Fibroblast of skin of right biceps (primary cell): ENCODE measurements at places on chromosomes 2 and 18.
A peak's percentile ranks its signal among the peaks of the same experiment; 100 is the strongest.

GRCh38 chr2:30448308-30448707 lies 1.3 kb downstream of the LCLAT1 start:
- no peak for DNase-seq

- DNase-seq: peak; percentile 98
These were observed at the start of gene NIFK for GRCh38 chr2:121736462-121737336. Gene NIFK, minus strand, starts transcription at chr2:121736875. Its CDS starts 25 bp downstream, at chr2:121736850.

DNA sequence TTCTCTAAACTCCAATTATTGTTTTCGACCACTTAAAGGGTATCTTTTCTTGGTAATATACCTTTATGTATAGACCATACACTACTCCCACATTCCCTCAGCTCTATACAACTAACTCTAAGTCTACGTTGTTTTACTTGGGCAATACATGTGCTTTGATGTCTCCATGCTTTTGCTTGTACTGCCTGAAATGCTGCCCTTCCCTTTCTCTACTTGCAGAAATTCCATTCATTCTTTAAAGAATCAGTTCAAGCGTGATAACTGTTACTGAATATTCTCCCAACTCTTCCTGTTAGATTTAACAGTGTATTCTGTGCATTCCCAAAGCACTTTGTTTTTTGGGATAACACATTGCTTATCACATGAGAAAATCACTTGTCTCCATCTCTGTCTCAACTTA lies 157.0 kb upstream of the AQP4 start:
- DNase-seq: no peak

DNA sequence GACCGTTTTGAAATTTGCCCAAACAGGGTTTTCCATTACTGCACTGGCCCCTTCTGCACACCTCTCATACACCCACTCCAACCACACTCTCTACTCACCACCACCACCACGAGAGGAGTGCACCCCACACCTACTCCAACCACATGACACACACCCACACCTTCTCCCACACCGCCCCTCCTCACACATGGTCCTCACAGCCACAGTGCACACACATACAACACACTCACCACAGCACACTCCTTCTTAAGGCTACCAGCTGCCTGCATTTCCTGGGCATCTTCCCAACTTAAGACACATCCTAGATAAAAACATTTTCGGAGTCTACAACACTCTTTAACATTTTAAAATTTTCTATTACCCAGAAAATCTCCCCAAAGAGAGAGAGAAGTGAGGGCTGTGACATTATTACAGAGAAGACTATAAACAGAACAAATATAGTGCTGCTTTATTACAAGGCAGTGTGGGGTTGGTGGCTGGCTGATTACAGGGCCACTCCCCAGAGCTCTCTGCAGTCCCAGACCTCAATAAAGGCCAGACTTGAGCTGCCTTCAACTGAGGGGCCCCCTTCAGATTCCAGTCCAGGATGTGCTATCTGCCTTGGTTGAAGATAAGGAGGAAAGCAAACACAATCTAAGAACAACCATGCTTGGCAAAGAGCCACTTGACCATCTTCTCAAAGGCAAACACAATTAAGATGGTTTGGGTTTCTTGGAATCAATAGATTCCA lies 36.1 kb downstream of the NHEJ1 start:
- DNase-seq: no peak

GRCh38 chr2:226715347-226715990 lies 84.2 kb downstream of the IRS1 start:
- no peak for DNase-seq

DNA sequence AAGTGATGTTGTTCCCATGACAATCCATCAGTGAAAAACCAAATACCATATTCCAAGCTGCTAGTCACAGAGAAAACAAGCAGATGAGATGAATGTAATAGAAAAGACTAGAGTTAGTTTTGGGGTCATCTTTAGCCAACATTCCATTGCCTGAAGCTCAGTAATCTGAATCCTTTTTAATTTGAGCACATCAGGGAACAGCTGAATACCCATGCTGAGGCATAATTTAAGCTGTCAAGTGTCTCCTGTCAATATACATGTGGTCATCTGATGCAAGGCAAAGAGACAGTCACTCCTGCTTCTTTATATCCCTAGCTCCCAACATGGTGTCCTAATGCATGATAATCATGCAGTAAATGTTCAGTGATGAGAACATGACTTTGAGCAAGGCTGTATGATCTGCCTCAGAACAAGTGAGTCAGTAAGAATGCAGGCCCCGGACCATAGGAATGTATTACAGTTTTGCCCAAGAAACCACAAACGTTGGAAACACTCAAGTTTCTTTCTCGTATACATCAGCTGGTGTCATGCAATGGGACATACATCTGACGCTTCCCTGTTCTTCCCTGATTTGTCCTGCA lies 48.0 kb downstream of the CDK15 start:
- peak; percentile 99 for DNase-seq
